ENCODE measurements at places on chromosomes 3 and 15. TPM values are rescaled to one million over a fixed set of nuclear protein-coding genes. Genes with fewer than 3 reads are reported as not detected.

DNA sequence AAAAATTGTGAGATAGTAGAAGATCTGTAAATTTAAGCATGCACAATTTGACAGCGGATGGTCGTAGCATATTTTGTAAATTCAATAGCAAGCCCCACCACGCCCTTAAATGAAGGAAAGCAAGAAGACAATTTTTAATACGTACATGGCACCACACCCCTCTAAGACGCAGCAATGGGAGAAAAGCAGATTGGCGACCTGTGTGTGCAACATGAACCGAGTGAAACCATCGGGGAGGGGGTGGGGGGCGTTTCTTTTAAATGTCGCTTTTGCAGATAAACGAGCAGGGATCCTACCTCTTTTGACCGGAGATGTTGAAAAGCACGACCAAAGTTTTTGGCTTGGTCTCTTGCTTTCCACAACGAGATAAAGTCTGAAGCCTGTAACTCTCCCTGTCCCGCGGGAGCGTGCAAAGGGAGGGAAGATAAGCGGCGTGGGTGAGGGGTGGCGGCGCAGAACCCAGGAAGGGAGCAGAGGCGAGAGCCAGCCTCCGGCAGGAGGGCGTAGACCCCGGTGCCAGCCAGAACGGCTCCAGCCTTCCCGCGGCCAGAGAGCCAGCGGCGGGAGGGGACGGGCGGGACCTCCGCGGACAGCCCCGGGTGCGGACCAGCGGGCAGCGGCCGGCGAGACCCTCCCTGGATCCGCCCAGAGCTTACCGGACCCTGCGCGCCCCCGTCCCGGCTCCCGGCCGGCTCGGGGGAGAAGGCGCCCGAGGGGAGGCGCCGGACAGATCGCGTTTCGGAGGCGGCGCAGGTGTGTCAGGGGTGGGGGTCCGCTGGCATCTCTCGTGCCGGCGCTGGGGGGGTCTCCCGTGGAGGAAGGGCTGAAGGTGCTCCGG, at the start of gene CHL1:
TSS of gene CHL1 (plus strand) at position 453 of the 838 bp plus-strand sequence. CDS start 123,014 bp downstream, outside the sequence.
- H3K27me3 ChIP-seq, result peaks cover 27% of the 10 kb centered on the region
- peaks cover 12% of the 10 kb centered on the region for H3K36me3 ChIP-seq
- DNase-seq, result peak; percentile 13
- H3K4me3 ChIP-seq, result peak within 1 kb of the TSS; percentile 68

DNA sequence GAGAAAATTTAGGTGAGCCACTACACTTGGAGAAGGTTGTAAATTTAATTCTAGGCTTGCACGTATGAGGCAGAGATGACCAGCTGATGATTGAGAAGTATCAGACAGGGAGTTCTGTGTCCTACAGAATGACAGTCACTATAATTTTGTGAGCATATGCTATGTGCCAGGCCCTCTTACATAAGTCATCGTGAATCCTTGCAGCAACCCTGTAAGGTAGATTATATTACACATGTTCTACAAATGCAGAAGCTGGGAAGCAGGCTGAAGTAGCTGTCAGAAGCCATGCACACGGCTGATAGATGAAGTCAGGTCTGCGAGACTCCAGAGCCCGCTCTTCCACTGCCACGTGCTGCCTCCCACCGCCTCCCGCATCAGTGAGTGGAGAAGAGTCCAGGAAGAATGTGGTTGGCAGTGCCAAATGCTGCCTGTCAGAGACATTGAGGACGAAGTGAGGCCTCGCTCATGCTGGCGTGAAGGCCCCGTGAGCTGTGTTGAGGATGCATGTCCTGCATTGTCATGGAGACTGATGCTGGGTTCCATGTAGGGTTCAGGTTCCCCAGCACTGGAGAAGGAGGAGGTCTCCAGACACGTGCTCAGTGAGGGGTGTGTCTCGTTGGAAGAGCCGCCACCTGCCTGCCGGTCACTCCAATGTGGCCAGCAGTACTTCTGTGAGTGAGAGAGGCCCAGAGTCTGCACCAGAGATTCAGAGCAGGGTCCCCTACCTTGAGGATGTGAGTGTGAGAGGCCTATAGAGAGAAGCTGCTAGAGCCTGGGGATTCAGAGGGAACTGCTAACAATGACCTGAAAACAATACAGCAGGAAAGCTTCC, 123.3 kb upstream of the PLXNA1 start:
- H3K36me3 ChIP-seq, result no peaks in the 10 kb centered on the region
- H3K27me3 ChIP-seq, result no peaks in the 10 kb centered on the region
- no peak overlapping the region for H3K4me3 ChIP-seq
- no peaks in the 10 kb centered on the region for H3K4me1 ChIP-seq

- no peak overlapping the region for H3K27ac ChIP-seq
- no peak overlapping the region for H3K4me3 ChIP-seq
- H3K4me1 ChIP-seq, result peaks cover 26% of the 10 kb centered on the region
- no peak for DNase-seq
- H3K36me3 ChIP-seq, result no peaks in the 10 kb centered on the region
Measured at GRCh38 chr15:85620690-85621049, 174.1 kb downstream of the KLHL25 start.

The PAK6 gene
- 7.0 TPM for total RNA-seq

DNA sequence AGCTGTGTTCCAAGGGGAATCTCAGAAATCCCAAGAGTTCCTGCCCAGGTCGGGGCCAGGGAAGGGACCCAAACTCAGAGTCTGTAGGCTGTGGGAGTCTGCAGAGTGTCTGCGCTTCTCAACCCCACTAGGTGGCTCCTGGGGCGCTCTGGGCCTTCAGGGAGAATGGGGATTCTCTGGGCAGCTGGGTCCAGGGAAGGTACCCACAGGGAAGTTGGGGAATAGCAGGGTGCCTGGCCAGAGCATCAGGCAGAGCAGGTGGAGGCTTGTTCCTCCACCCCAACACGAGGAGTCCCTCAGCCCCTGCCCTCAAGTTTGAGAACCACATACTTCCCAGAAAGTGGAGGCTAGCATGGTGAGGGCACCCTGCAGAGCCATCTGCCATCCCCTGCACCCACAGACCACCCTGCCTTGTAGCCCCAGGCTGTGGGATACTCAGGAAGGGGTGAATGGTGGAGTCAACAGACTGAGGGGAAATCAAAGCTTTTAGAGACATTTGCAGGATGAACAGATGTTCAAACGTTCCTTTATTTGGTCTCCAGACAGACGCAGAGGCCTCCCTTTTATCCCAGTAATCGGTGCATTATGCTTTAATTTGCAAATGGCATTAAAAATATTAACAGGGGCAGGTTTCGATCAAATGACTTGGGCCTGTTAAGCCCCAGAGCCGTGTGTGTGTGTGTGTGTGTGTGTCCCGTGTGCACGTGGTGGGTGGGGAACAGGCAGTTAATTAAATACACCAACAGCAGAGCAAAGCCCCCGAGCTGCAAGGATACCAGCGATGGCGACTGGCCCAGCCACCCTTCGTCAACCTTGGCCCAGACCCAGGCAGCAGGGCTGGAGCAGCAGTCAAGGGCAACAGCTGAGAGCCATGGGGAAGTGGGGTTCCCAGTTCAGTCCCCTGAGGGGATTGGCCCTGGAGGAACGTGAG, 57.7 kb downstream of the DNAJB8 start:
- no peak overlapping the region for H3K27ac ChIP-seq
- no peaks in the 10 kb centered on the region for H3K27me3 ChIP-seq
